ENCODE measurements at places on chromosomes 5 and 9. TPM values are rescaled to one million over a fixed set of nuclear protein-coding genes. Genes with fewer than 3 reads are reported as not detected.
A peak's percentile ranks its signal among the peaks of the same experiment; 100 is the strongest.

DNA sequence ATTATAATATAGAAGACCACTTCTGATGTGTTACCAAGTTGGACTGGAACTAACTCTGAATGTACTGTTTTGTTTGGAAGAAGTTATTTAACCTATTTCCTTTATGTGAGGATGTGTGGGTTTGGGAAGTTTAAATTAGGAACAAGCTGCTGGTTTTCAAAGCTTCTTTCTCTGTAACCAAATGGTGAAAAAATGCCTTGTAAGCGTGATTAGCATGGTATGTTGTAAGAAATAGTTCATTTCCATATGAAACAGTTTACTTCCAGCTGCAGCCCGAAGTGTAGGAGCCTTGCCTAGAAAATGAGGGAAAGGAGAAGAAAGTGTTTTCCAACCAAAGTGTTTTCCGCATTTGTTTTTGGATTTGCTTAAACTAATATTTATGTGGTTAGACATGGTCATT is 36.0 kb downstream of the TTC1 start:
- H3K36me3 ChIP-seq = peaks cover 32% of the 10 kb centered on the region
- DNase-seq = no peak
- H3K27me3 ChIP-seq = no peaks in the 10 kb centered on the region

GRCh38 chr5:56637321-56637920 is 177.9 kb upstream of the MAP3K1 start:
- no peaks in the 10 kb centered on the region for H3K36me3 ChIP-seq
- H3K27ac ChIP-seq = no peak overlapping the region
- no peak overlapping the region for H3K4me3 ChIP-seq
- H3K4me1 ChIP-seq = peaks cover 25% of the 10 kb centered on the region

C1QTNF3 gene
- total RNA-seq = 5.2 TPM

CYLC2 gene
- not detected for total RNA-seq

GRCh38 chr5:169641253-169641652 is 4.2 kb downstream of the DOCK2 start:
- H3K4me3 ChIP-seq = no peak overlapping the region
- H3K27me3 ChIP-seq = no peaks in the 10 kb centered on the region
- DNase-seq = no peak
- H3K36me3 ChIP-seq = peaks cover 69% of the 10 kb centered on the region
- no peak overlapping the region for H3K27ac ChIP-seq

DNA sequence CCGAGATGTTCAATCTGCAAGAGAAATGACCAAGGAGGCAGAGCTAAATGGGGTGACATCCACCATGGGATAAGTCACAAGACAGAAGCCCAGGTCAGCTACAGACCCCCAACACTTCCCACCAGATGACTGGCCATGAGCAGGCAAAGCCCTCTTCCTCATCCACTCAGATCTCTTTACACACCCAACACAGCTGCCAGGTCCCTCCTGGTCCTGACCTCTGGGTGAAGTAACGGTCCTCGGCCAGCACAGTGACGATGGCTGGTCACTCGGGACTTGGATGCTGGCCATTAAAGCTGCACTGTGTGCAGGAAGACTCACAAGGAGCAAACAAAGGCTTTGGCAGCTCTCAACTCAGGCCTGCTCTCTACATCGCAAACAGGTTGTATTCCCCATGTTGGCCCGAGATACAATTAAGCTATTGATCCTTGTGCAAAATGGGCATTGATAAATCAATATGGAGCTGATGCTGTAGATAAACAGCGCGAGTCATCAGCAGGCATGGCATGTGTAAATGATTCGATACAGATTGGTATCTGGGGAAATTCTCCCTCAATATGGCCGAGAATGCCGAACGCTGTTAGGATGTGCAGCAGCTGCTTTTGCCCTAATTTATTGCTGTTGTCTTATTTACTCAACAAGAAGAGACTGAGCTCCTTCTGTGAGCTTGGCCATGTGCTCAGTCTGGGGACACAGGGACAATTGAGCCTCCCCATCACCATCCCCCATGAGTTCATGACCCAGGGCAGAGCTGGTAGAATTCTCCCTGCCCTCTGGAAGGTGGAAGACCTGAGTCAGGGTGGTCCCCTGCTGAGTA is 98.7 kb downstream of the C5orf15 start:
- H3K4me3 ChIP-seq = no peak overlapping the region

DNA sequence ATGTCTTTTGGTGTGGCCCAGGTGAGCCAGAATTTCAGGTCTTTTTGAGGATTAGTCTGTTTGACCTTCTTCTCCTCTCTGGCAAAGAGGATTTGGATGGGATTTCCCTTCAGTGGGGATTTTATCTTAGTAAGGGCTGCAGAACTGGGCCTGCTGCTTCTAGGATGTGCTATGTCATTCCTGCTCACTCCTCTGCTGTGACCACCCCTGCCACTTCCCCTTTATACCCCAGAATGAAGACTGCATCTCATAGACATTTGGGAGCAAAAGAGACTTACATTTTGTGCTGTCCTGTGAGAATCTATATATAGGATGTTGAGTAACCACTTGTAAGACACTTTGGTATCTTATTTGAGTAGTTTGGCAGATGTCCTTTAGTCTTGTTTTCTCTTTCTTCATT is 76.2 kb downstream of the ARHGAP26 start:
- peaks cover 32% of the 10 kb centered on the region for H3K4me1 ChIP-seq
- H3K27me3 ChIP-seq = no peaks in the 10 kb centered on the region
- no peaks in the 10 kb centered on the region for H3K36me3 ChIP-seq
- H3K4me3 ChIP-seq = no peak overlapping the region

BTNL9 gene
- not detected for total RNA-seq

DNA sequence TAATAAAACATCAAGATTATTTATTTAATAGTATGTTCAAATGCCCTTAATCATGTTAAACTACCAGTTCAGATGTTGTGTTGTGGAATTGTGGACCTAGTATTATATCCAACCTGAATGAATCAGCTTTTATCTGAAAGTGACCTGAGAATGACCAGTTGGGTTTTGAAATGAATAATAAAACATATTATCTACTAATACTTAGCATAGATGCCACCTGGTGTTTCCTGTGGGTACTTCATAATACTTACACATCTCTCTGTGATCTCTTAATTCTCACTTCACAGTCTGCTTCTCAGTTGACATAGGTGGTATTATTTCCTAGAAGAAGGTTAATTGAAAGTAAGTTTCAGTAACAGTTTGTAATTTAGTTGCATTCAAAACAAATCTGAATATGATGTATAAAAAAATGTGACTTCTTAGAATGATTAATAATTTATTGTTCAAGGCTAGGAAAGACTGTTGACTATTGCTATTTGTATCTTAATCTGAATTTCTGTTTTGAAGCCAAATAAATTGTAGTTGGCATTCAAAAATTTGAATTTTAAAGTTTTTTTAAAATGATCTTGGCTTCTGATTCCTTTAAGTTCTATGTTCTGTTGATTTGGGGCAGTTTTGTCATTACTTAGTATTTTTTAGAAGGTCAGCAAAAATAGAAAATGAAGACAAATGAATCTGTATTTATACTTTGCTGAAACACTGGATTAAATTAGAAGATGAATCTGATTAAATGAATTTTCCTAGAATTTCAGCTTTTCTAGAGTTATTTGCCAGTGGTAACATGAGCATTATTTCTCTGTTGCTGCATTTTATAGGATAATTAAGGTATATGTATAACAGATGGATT is 48.2 kb downstream of the KIF2A start:
- peak; percentile 44 for DNase-seq
- no peaks in the 10 kb centered on the region for H3K27me3 ChIP-seq

DNA sequence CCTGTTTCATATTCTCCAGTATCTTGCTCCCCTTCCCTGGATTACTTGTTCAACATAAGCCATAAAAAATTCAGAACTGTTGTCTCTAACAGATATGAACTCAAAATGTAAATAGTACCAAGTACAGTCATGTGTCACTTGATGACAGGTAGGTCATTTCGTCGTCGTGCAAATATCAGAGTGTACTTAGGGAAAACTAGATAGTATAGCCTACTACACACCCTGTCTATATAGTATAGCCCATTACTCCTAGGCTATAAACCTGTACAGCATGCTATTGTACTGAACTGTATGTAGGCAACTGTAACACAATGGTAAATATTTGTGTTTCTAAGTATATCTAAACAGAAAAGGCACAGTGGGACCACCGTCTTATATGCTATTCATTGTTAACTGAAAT is 39.1 kb downstream of the SMIM15 start:
- H3K27ac ChIP-seq = no peak overlapping the region
- DNase-seq = no peak
- H3K4me1 ChIP-seq = no peaks in the 10 kb centered on the region
- H3K36me3 ChIP-seq = no peaks in the 10 kb centered on the region
- no peak overlapping the region for H3K4me3 ChIP-seq
- no peaks in the 10 kb centered on the region for H3K27me3 ChIP-seq

TRIM7 gene
- 0.29 TPM for total RNA-seq

PITX1 gene
- not detected for total RNA-seq

GPRIN1 gene
- 2.6 TPM for total RNA-seq

DNA sequence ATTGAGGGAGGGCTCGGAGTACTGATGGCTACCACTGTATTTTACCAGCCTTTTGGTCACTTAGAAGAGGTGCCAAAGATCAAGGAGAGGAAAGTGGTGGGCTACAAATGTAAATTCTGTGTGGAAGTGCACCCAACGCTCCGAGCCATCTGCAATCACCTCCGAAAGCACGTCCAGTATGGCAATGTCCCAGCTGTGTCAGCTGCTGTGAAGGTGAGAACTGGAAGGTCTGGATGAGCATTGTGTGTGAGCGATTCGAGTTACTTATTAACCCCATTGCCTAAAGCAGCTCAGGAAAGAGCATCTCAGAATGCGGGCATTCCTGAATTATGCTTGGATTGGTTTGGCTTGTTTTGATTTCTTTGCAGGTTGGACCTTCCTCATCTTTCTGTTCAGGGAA is 67.5 kb downstream of the ZNF462 start:
- no peak for DNase-seq
- H3K4me3 ChIP-seq = no peak overlapping the region
- no peaks in the 10 kb centered on the region for H3K27me3 ChIP-seq
- no peaks in the 10 kb centered on the region for H3K36me3 ChIP-seq
- no peak overlapping the region for H3K27ac ChIP-seq

DNA sequence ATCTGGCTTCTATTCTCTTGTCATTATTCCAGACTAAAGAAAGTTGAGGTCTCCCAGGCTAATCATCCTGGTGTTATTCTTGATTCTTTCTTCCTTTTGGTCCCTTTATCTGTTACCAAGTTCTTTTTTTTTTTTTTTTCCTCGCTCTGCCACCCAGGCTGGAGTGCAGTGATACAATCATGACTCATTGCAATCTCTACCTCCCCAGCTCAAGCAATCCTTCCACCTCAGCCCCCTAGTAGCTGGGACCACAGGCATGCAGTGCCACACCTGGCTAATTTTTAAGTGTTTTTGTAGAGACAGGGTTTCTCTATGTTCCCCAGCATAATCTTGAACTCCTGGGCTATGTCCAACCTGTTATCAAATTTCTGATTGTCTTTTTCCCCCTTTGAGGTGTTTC is 126.6 kb upstream of the DHFR start:
- no peak overlapping the region for H3K27ac ChIP-seq
- H3K27me3 ChIP-seq = no peaks in the 10 kb centered on the region
- peaks cover 47% of the 10 kb centered on the region for H3K36me3 ChIP-seq
- DNase-seq = no peak
- peaks cover 13% of the 10 kb centered on the region for H3K4me1 ChIP-seq

DNA sequence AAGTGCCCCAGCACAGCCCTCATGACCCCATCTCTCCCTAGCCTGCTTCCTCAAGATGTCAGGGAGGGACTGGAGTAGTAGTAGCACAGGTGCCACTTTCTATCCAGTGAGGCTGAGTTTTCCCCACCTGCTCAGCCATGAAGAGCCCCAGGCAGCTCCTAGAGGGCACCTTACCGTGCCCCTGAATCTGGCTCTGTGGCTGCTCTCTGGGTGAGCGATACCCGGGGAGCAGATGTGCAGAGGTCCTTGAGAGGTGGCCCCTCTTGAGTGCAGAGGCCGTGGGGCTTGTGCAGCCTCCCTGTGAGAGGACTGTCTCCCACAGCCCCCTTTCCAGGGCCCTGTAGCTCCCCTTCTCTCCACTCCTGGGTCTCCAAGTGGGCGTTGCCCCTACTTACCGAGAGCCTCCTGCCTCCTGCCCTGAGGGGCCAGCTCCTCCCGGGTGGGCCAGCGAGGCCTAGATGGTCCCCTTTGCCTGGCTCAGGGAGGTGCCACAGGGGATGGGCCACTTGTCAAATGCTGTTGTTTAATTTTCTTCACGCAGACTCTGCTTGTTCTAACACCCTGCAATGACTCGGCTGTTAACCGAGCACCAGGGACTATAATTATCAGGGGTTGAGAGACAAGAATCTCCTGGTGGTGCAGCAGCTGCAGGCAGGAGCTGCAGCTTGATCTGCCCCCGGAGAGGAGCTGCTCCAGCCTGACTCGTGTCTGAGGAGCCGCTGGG is 29.6 kb upstream of the PITX1 start:
- no peaks in the 10 kb centered on the region for H3K27me3 ChIP-seq
- DNase-seq = no peak
- no peaks in the 10 kb centered on the region for H3K4me1 ChIP-seq
- no peaks in the 10 kb centered on the region for H3K36me3 ChIP-seq
- no peak overlapping the region for H3K4me3 ChIP-seq

GRCh38 chr5:89847743-89848142 is 561.8 kb downstream of the CETN3 start:
- DNase-seq = no peak
- H3K4me3 ChIP-seq = no peak overlapping the region
- no peaks in the 10 kb centered on the region for H3K27me3 ChIP-seq
- no peak overlapping the region for H3K27ac ChIP-seq
- H3K4me1 ChIP-seq = no peaks in the 10 kb centered on the region

GRCh38 chr5:119435436-119436132 is 16.7 kb upstream of the HSD17B4 start:
- peaks cover 12% of the 10 kb centered on the region for H3K4me1 ChIP-seq
- H3K27me3 ChIP-seq = peaks cover 18% of the 10 kb centered on the region
- no peak overlapping the region for H3K27ac ChIP-seq

- peaks cover 14% of the 10 kb centered on the region for H3K4me1 ChIP-seq
- peaks cover 3% of the 10 kb centered on the region for H3K36me3 ChIP-seq
- no peak overlapping the region for H3K27ac ChIP-seq
Measured at GRCh38 chr5:34660444-34660843, 4.3 kb downstream of the RAI14 start.

DNA sequence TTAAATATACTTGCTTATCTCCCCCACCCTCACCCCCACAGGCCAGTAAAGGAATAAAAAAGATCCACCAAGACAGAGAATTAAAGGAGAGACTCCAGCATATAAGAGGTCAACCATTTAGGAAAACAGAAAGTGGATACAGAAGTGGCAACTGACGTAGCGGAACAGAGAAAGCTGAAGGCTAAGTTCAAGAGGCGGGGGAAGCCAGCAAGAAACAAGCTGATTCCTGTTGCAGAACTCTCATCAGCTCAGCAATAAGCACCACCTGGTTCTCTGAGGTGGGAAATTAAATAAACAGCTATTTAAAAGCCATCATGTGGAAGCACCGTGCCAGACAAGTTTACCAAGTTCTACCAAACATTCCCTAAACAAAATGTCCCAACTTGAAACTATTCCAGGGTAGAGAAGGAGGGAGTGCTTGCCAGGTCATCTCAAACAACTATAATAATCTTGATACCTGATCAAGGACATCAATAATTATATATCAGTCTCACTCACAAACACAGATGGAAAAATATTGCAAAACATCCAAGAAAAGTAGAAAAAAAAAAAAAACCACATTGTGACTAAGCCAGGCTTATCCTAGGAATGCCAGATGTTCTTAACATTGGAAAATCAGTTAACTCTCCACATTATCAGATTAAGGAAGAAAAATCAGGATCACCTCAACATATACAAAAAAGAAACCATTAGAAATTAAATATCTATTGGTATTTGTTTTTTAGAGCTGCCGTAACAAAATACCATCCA is 7.3 kb upstream of the ARL15 start:
- H3K4me1 ChIP-seq = peaks cover 2% of the 10 kb centered on the region
- no peaks in the 10 kb centered on the region for H3K36me3 ChIP-seq
- H3K27me3 ChIP-seq = peaks cover 40% of the 10 kb centered on the region
- no peak overlapping the region for H3K27ac ChIP-seq

GRCh38 chr9:84238652-84239051 is 101.9 kb downstream of the SLC28A3 start:
- DNase-seq = no peak
- H3K4me3 ChIP-seq = no peak overlapping the region
- H3K36me3 ChIP-seq = no peaks in the 10 kb centered on the region
- H3K27ac ChIP-seq = no peak overlapping the region
- peaks cover 3% of the 10 kb centered on the region for H3K27me3 ChIP-seq

Data from activated CD4-positive, alpha-beta T cell treated with anti-CD3 and anti-CD28 coated beads, Interleukin-2, amount 10 ng/mL, durations not matched to agents 7 days and 5 days (primary cell).